ENCODE measurements at places on chromosomes 2 and 18. TPM values are rescaled to one million over a fixed set of nuclear protein-coding genes. Genes with fewer than 3 reads are reported as not detected.

CAVIN2 gene
- 125 TPM for total RNA-seq

PLGLB1 gene
- total RNA-seq = 0.93 TPM

MORN2 gene
- total RNA-seq = 18.7 TPM

DNA sequence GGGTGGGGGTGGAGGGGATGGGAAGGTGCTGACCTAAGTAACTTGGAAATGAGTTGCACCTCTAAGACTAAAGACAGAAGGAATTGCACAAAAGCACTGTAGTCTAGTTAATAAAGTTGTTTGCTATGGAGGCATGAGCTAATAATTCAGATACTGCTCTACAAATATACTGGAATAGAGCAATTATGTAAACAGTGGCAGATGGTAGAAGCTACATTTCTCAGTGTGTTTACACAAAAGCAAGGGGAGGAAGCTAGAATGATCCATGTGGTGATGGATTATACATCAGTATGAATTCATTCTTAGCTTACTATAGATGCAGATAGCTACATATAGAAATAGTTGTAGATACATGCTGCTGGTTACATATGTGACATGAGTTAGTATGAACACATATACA, 27.6 kb upstream of the UBE2F start:
- DNase-seq = no peak

GRCh38 chr2:1673160-1673944, 71.0 kb downstream of the PXDN start:
- DNase-seq = no peak

Data from right cardiac atrium (tissue), 5 donors.